Central memory CD4-positive, alpha-beta T cell (primary cell): ENCODE measurements at places on chromosomes 13 and 19.

GRCh38 chr13:39326469-39327171 is 276.4 kb downstream of the LHFPL6 start:
- DNase-seq, result no peak

DNA sequence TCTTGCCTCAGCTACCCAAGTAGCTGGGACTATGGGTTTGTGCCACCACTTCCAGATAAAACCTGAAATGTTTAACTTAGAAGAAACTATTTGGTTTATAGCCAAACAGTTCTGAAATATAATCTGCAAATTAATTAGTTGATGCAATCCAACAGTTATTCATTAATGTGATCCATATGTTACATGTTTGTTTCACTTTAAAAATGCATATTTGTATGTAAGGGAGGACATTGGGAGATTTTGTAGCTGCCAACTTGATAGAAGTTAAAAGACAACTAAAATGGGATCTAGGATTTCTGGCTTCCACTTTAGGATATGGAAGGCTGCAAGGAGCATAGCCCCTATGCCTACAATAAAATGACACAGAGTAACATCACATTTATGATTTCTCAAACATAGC is 532.5 kb upstream of the SLC10A2 start:
- DNase-seq, result no peak

- no peak for DNase-seq
Measured at GRCh38 chr13:45850027-45850613, 1.4 kb downstream of the SIAH3 start.

DNA sequence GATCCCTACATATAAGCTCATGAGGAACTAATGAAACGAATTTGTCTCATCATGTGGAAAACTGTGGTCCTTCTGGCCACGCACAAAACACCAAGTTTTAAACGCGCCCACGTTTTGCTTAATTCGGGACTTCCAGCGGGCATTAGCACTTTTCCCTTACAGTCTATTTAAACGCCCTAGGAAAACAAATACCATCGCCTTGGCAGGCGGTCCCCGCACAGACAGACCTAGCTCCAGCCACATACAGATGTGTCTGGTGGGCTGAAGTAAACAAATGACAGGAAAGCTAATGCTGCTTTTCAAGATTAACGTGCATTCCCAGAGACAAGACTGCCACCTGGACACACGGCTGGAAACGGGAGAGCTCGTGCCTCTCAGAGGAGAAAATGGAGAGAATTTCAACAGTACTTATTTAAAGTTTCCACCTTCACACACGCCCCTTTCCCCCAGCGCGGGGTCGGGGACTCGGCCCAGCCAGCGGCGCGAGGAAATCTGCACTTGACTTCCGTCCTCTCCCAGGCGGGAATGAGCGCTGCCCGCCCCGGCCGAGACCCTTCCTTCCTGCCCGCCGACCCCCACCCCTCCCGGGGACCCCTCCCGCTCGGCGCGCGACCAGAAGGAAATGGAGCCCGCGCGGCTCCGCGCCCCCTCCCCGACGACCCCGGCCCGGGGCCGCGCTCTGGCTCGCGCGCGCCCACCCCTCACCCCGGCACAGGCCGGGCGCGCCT is 931 bp downstream of the USP12 start:
- DNase-seq, result peak; percentile 22

- no peak for DNase-seq
Measured at GRCh38 chr13:46831588-46832194, 34.7 kb upstream of the ESD start.

- DNase-seq, result no peak
Measured at GRCh38 chr13:98738213-98738612, 14.3 kb downstream of the SLC15A1 start.

DNA sequence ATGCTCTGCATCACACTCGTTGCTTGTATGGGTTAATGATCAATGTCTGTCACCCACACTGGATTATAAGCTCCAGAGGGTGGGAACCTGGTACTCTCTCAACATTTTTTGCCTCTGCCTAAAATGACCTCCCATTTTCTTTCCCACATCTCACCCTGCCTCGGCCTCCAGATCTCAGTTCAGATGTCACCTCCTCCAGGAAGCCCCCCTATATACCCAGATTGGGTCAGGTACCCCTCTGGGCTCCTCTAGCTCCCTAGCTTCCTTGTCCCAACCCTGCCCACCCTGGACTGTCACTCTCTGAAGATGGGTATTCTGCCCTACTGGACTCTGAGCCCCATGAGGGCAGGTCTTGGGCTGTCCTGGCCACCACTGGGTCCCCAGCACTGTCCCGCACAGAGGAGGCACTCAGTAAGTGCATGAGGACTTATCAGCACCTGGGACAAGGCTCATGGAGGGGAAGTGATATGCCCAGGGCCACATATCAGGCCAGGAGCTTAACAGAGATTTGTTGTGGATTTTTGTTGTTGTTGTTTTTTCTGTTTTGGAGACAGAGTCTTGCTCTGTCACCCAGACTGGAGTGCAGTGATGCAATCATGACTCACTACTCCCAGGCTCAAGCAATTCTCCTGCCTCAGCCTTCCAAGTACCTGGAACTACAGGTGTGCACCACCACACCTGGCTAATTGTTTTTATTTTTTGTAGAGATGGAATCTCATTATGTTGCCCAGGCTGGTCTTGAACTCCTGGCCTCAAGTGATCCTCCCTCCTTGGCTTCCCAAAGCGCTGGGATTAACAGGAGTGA is 23.8 kb downstream of the PRKD2 start:
- DNase-seq, result no peak

DNA sequence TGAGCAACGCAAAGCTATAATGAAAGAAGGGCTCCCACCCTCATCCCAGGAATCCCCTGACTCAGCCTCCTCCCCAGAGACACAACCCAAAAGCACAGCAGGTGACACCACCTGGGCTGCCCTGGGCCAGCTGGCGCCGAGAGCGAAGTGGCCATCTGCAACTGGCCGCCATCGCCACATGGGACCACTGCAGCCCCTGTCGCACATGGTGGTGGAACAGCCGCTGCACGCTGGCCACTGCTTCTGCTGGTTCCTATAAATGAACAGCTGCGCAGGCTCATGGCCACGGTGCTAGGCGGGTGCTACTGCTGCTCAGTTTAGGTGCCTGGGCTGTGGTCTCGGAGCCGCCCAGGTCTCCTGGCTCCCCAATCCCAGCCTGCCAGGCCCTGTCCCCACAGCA is 11.6 kb upstream of the ISYNA1 start:
- no peak for DNase-seq
